ENCODE measurements at places on chromosomes 5 and 9.

DNA sequence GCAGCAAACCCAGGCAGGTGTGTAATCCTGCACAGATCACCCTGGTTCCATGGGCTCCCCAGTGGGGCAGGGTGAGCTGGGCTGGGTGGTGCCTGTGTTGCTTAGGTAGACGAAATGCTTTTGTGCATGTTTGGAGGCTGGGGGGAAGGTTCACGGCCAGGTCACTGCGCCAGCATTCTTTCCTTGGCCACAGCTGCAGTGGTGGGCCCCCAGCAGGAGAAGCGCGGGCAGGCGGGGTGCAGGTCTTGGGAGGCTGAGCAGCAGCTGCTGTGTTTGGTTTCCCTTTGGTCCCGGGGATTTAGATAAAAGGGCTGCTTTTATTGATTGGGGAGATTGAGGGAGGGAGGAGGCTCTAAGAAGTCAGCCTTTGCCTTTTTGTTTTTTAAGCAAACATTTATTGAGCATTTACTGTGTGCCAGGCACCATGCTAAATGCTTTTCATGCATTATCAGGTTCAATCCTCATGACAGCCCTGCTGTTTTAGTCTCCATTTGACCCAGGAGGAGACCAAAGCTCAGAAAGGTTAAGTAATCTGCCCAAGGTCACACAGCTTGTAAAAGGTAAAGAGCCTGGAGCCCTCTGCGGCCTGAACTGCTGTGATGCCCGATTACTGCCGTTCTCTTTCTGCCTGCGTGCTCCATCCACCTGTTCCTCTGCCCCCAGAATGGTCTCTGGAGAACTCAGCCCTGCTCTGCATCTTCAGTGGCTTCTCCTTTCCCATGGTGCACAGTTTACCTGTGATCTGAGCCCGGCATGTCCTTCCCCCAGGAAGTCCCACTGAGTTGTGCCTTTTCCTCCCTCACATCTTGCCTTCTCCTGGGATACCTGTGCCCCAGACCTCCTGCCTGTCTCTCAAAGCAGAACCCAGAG, 94.4 kb downstream of the MACROH2A1 start:
- no peak for DNase-seq

GRCh38 chr5:133244242-133244641, 192.4 kb downstream of the HSPA4 start:
- DNase-seq, result no peak

- DNase-seq, result no peak
Measured at GRCh38 chr5:135319928-135320606, 79.0 kb downstream of the MACROH2A1 start.

DNA sequence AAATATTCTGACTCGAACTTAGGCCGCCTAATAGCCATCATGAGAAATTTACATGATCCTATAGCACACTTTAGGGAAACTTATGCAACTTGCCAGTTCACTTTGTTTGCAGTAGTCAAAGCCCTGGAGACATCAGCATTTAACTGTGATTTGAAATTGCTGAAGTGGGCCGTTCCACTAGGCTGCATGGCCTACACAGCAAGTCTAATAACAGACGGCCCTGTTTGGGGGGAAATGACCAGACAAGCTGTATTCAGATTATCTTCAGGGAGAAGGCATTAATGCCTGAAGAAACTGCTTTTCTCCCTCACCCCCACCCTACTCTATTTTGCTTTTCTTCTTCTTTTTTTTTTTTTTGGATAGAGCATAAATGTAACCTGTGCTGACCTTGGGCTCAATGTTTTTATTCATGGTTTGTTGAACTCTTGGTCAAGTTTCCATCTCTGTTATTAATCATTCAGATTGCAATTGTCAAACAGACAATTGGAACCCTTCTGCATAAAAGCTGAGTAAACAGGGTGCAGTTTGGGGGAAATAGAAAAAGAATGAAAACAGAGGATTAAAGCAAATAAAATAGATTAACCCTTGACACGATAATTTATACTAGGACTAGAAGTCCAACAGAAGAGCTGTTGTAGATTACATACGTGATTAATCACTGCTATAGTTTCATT, 1928.2 kb upstream of the WWC1 start:
- DNase-seq, result no peak

DNA sequence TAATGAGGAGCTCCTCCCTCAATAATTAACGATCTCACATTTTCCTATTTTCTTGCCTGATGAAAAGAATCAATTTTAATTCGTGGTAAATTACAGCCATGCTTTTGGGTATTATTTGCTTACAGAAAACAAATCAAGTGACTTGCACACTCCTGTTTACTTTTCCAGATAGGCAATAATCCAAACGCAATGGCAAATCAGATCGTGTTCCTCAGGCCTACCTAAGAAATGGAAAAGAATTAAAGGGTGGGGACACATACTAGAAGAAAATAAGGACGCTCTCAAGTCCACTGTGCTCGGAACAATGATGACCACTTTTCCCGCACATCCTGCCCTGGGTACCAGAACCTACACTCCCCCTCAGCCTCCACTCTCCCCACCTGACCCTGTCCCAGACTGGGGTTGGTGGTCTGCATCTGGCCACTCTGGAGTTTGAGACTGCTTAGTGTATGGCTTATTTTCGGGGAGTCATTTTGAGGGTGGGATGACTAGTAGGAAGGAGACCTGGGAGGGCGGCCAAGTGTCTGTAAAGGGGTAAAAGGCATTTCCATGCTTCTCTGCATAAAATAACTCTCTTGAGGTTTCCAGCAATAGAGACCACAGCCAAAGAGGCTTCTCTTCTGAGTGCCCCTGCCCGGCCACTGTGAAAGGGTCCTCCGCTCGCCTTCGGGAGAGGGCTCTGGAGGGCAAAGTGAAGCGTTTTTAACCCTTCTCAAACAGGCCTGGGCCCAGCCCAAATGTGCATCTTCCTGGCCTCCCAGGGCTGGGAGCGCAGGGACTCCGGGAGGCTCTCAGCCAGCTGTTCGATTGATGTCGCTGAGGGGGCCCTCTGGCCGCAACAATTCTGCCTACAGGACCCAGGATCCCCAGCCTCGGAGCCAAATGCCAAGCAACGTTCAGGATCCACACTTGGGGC, 4.5 kb upstream of the OTP start:
- no peak for DNase-seq

All from HFFc6 (cell line).